ENCODE measurements at places on chromosomes 12 and 14.

DNA sequence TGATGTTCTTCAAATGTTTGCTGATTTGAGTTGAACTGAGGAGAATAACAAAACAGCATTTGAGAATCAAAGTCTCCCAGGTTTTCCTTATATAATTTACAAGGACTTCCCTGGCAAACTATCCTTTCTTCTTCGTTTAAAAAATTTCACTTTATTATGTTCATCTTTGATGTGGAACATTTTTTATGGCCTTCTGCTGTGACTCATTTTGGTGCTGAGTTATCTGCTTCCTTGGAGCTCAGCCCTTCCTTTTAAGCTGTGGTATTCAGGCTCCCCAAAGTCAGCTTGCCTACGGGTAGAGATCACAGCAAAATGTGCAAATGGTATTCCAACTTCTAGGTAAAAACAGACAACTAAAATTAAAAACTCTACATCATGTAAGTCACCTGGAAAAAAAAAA lies 1.4 kb upstream of the ANO4 start:
- no peak for DNase-seq

GRCh38 chr12:70002097-70002911 lies 177.3 kb downstream of the MYRFL start:
- peak; percentile 22 for DNase-seq

GRCh38 chr12:72230589-72230988 lies 41.6 kb upstream of the TRHDE start:
- DNase-seq = no peak

GRCh38 chr12:124303579-124304313 lies 8.9 kb downstream of the RFLNA start:
- DNase-seq = no peak

DNA sequence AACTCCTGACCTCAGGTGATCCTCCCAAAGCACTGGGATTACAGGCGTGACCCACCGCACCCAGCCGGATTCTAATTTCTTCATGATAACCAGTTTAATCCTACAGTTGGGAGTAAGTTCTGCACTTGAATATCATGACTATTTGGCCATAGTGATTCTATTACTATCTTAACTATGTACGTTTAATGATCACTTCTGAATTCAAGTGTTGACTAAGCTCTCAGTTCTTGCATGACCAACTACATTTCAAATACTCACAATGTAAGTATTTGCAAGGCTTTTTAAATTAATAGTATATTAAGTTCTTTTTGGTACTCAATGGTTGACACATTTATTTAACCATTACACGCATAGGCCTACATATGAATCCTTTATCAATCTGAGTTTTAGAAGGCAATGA lies 17.4 kb upstream of the VPS33A start:
- no peak for DNase-seq

DNA sequence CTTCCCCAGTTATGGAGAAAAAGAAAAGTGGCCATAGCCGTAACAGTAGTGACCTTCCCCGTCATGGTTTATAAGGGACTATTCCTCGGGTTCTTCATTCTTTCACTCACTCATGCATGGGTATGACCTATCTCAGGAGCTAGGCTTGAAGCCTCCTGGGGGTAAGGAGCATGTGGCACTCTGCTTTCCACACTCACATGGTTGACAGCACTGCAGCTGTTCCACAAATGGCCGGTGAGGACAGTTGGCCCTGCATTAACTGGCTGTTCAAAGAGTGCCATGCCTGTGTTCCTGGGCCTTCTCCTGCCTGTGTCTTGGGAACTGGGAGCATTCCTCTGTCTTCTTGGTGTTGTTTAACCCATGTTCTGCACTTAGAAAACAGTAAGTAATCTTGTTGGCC lies 66.2 kb upstream of the PNMA1 start:
- DNase-seq = no peak

GRCh38 chr14:41360126-41360525 lies 246.6 kb upstream of the LRFN5 start:
- DNase-seq = no peak

GRCh38 chr14:75769047-75769685 lies 108.1 kb downstream of the TTLL5 start:
- DNase-seq = no peak

DNA sequence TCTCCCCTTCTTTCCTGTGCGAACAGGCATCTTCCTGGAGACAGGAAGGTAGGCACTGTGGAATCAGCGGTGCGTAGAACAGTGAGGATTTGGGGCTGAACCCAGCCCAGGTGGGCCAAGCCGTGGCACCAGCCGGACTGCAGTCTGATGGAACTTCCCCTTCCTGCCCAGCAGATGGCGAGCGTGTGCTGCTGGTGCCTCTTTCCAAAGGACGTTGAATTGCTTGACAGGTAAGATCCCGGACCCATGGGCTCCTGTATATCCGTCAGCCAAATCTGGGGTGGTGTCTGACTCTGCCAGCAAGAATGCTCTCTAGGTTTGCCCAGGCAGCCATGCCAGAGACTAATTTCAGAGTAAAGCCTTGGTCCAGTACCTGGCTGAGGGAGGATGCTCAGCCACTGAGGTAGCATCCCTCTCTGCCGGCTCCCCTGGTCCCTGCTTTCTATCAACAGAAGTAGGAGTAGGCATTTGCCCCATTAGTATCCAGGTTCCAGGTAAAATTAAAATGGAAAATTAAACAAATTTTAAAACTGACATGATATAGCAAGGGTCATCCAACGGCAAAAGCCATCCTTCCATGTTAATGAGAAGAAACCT lies 21.1 kb upstream of the KCNA5 start:
- DNase-seq = peak; percentile 78

DNA sequence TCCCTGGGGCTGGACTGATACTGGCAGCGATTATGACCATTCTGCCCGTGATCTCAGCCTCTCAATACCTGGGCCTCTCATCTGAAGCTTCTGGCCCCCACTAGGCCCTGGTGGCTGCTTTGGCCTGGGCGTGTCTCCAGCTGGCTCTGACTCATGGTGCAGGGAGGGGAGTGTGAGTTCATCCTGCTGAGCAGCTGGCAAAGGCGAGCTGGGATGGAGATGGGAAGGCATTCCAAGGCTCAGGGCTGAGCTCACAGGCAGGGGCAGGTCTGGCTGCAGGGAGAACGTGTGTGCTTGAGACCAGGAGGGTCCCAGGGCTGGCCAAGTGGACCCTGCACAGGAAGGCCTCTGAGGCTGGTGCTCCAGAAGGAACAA lies 221.8 kb downstream of the TMEM121 start:
- no peak for DNase-seq

- no peak for DNase-seq
Measured at GRCh38 chr14:20294636-20295035, 11.1 kb downstream of the TTC5 start.

DNA sequence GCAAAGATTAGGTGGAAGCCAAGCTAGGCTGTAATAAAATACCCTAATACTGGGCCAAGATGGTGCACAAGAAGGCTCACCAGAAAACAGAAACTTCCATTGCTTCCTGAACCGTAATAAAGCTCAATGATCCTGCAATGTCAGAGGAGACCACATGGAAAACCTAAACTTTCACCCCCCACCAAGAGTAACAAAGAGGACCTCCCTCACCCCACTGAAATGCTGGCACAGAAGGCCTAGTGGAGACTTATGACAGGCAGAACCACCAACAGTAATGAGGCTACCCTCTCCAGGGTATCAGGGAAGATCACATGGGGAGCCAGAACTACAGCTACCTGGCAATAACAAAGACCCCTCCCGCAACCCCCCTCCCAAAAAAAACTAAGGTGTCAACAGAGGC lies 43.1 kb downstream of the CEP83 start:
- DNase-seq = no peak

GRCh38 chr12:129776977-129777667 lies 126.7 kb downstream of the TMEM132D start:
- DNase-seq = no peak

GRCh38 chr14:103007555-103007954 lies 49.8 kb downstream of the CDC42BPB start:
- no peak for DNase-seq

- DNase-seq = no peak
Measured at GRCh38 chr14:89178800-89179535, 238.1 kb downstream of the FOXN3 start.

- no peak for DNase-seq
Measured at GRCh38 chr14:76880449-76880848, 54.2 kb downstream of the LRRC74A start.

DNA sequence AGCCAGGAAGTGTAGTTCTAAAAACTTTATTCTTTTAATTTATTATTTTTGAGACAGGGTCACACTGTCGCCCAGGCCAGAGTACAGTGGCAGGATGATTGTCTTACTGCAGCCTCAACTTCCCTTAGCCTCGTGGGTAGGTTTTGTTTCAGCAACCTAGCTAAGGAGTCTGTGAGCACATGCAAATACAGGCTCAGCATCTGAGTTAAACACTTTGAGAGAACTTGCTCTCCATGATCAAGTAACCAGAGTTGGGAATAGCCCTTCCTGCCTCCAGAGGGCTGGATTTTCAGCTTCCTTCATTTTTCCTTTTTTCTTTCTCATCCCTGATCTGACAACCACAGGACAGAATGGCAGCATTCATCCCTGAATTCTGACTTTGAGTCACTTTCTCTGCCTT lies 871.3 kb downstream of the GALC start:
- DNase-seq = no peak

- DNase-seq = no peak
Measured at GRCh38 chr14:103194256-103195045, 71.2 kb downstream of the TNFAIP2 start.

- peak; percentile 62 for DNase-seq
Measured at GRCh38 chr12:74539261-74539660, 1.6 kb downstream of the ATXN7L3B start.

DNA sequence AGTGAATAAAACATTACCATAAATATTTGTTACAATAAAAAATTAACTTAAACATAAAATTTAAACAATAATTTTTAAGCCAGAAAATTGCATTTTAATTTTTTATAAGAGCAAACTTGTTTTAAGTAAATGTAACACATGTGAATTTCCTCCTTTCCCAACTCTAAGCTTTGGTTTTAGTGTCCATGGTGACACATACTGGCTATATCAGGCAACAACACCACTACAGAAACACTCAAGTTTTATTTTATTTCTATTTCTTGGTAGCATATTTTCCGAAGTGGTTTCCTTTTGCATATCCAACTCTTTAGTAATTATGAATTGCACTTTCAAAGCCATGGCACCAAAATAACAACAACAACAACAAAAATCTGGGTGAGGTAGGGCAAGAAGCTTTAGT lies 2.2 kb downstream of the NELL2 start:
- DNase-seq = no peak
